Dermis lymphatic vessel endothelial cell (primary cell): ENCODE measurements at places on chromosomes 6 and 20. TPM values are rescaled to one million over a fixed set of nuclear protein-coding genes. Genes with fewer than 3 reads are reported as not detected.

MYLK2 gene
- 9.8 and 19.2 TPM in 2 replicates for total RNA-seq

PROKR2 gene
- total RNA-seq = not detected in 2 replicates

EPPIN gene
- not detected in 2 replicates for total RNA-seq

PAK5 gene
- not detected in 2 replicates for total RNA-seq

FKBP1A gene
- total RNA-seq = 256 and 263 TPM in 2 replicates

SLPI gene
- 0.69 TPM in 1 of 2 replicates, not detected in the other for total RNA-seq

SLC22A7 gene
- not detected in 2 replicates for total RNA-seq

SMOC2 gene
- not detected in 2 replicates for total RNA-seq

TGM6 gene
- total RNA-seq = not detected in 2 replicates

CLIC5 gene
- not detected in 2 replicates for total RNA-seq

HDDC2 gene
- total RNA-seq = 3.3 and 3.8 TPM in 2 replicates

TAAR5 gene
- total RNA-seq = not detected in 2 replicates

PLN gene
- total RNA-seq = under 0.01 TPM in 1 of 2 replicates, not detected in the other

SOX12 gene
- 1.5 TPM in 2 replicates for total RNA-seq

SLC22A16 gene
- total RNA-seq = under 0.01 TPM in 1 of 2 replicates, not detected in the other

MACROD2 gene
- total RNA-seq = 0.76 and 0.95 TPM in 2 replicates

DACT2 gene
- total RNA-seq = not detected in 2 replicates

TMEM244 gene
- not detected in 2 replicates for total RNA-seq

GGTLC1 gene
- not detected in 2 replicates for total RNA-seq

EYS gene
- total RNA-seq = not detected in 2 replicates

PTK7 gene
- 28.2 and 39.6 TPM in 2 replicates for total RNA-seq

GABRR1 gene
- not detected in 2 replicates for total RNA-seq

NKAPL gene
- total RNA-seq = 0.26 and 0.43 TPM in 2 replicates

TRIM10 gene
- total RNA-seq = not detected in 2 replicates
